ENCODE measurements at places on chromosomes 4 and X.
A peak's percentile ranks its signal among the peaks of the same experiment; 100 is the strongest.

DNA sequence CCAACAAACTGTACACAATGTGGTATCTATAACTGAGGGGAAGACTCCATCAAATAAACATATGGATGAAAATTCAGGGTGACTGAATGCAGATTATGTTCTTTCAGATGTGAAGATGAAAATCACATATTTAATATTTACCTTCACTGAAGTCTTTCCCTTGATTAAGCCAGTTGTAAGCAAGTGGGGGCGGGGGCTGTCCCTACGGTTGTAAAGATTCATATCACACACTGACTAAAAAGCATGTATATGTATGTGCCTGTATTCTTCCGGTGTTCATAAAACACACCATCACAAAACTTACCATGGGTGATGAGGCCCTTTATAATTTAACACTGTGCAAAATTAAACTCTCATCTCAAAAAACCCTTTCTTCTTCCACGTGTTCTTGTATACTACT, 1.3 kb downstream of the TAB3 start:
- DNase-seq: no peak

DNA sequence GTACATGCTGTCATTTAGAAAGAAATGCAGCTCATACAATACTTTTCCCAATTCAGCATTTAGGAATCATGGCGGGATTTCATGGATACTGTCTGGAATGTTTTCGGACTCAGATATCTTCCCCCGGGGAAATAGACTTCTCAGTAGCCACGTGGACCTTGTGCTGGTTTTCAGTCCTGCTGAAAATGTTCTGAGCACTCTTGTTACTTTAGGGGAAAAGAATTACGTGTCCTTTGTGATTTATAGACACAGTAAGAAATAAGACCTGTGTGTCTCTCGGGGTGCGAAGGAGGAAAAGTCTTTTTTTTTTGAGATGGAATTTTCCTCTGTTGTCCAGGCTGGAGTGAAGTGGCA, 3.8 kb downstream of the CD99 start:
- DNase-seq: no peak

GRCh38 chr4:150723727-150724411, 141.9 kb downstream of the MAB21L2 start:
- DNase-seq: no peak

DNA sequence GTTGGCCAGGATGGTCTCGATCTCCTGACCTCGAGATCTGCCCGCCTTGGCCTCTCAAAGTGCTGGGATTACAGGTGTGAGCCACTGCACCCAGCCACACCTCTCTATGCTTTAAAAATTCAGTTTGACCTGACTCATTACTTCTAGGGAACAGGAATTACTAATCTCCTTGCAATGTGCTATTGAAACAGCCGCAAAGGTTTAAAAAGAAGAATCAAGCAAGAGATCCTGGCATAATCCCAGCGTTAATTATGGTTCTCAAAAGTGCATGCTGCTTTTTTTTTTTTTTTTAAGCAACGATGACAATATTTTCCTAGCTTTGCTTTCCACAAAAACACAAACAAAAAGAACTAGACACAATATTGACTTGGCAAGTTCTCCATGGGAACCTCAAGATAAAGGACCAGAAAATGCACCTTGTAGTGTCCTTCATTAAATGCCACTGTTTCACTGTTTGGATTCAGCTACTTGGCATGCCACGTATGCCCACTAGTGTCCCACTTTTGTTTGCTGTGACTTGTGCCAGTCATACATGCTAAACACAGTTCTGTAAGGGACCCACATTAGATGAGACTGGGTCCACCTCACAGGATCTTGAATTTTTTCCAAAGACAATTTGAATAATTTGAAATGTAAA, 112.6 kb upstream of the PPARGC1A start:
- no peak for DNase-seq

GRCh38 chr4:166315721-166316467, 442.9 kb downstream of the TLL1 start:
- no peak for DNase-seq

DNA sequence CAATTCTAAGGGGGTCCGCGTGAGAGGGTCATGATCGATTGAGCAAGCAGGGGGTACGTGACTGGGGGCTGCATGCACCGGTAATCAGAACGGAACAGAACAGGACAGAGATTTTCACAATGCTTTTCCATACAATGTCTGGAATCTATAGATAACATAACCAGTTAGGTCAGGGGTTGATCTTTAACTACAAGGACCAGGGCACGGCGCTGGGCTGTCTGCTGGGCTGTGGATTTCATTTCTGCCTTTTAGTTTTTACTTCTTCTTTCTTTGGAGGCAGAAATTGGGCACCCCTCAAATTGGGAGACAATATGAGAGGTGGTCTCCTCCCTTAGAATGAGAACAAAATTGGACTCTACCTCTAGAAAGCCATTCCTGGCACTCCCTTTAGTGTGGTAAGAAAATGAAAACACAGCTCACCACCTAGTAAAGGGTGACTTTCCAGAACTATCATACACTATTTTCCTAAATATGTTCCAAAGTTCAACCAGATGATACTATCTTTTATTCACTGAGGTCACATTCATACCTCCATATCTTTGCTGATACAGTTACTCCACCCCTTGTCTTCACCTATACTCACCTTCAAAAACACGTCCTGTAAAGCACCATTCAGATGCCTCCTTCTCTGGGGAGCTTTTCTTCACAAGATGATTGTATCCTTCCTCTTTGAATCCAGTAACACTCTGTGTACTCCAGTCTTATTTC, 1058.3 kb upstream of the SLIT2 start:
- no peak for DNase-seq

GRCh38 chr4:75584067-75584466, 28.2 kb downstream of the ODAPH start:
- no peak for DNase-seq

DNA sequence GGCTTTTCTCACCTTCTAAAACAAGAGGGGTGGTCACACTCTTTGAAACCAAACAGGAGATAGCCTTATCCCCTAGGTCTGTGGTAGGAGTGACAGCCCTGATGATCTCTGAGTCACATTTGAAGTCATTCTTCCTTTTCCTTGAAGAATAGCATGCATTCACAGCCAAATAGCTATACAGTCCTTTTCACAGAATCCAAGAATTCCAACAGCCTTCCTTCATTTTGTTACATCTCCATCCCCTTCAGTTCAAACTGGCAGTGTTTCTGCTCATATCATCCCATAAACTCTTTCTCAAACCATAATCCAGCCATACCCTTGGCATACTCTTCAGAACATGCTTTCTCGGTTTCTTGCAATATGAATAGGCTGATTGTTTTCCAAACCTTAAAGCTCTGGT, 33.3 kb upstream of the TMEM184C start:
- DNase-seq: no peak

GRCh38 chr4:76688619-76689144, 209.3 kb downstream of the SOWAHB start:
- DNase-seq: no peak

DNA sequence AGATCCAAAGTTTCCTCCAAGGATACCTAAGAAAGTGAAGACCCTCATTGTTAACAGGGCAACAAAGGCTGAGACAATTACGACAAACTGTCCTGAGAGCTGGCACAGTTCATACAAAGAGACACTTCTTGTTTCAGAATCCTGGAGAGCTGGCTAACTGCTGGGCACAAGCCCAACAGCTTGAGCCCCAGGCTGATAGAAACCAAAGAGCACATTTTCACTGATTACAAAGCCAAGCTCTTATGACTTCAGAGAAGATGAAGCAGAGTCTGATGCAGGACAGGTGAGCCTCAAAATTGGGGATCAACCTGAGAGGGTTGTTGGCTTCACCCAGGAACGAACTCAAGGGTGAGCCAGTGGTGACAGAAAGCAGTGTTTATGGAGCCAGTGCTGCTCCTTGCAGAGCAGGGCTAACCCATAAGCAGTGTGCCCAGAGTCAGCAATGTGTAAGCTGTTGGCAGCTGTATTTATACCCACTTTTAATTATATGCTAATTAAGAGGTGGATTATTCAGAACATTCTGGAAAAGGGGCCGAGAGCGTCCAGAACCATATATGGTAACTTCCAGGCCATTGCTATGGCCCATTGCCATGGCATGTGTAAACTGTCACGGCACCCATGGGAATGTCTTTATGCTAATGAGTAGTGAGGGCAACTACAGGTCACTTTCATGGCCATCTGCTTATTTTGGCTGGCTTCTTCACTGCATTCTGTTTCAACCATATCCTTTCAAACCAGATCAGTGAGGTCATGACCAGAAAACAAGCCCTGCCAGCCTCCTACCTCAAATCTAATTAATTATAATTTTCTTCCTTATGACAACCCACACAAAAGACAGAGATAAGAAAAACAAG, 183.7 kb downstream of the EVC2 start:
- DNase-seq: no peak

DNA sequence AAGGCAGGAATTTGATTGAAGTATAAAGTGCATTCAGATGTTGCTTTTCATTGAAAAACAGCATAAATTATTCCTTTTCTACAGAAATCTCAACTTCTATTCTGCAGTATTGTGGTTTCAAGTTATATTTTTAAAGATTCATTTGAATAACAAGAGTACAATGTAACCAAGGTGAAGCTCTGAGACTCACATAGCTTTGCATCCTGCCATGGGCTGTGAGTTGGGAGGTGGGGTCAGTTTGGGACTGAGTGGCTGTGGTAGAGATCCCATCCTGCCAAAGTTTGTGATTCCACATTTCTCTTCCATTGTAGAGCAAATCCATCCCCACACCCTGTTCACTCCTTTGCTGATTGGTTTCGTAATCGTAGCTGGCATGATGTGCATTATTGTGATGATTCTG, 69.2 kb downstream of the KIT start:
- DNase-seq: no peak

GRCh38 chr4:80077639-80078038, 4.6 kb upstream of the ANTXR2 start:
- DNase-seq: no peak

DNA sequence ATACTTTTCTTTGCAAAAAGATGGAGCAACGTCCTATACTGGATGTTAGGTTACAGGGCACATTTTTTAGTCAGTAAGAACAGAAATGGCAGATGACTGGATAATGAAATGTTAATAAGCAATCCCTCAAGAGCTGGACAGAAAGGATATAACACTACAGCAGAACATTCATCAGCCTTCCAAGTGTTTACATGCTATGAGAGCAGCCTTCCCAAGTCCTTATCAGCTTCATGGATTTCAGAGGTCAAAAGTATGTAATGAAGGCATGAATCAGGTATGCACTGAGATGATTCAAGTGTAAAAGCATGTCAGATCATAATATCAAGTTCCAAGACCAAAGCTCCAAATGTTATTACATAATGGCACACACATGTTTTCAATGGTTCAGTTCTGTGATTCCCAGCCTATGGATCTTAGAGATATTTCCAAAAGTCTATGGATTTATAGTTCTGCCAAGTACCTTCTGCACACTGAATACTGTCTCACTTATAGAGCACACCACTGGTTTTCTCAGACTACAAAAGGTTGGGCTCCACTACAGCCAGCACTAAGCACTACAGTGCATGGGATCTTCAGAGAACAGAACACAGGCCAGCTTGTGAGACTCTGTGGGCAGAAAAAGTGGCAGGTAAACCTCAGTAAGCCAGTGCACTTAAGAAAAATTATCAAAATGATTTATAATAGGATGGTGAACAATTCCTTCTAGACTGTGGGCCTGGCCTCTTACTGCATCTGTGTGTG, 49.2 kb downstream of the GPC4 start:
- DNase-seq: no peak

- DNase-seq: no peak
Measured at GRCh38 chrX:154712781-154713740, 37.8 kb downstream of the GAB3 start.

DNA sequence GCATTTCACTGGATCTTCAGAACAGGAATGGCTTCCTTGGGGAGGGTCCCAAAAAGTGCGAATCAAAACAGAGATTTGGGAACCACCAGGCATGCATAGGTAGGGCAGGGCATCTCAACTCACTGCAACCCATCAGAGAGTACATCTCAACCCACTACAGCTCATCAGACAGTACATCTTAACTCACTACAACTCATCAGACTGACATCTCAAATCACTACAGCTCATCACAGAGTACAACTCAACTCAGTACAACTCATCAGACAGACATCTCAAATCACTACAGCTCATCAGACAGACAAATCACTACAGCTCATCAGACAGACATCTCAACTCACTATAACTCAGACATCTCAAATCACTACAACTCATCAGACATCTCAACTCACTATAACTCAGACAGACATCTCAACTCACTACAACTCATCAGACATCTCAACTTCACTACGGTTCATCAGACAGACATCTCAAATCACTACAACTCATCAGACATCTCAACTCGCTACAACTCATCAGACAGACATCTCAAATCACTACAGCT, 47.5 kb upstream of the CLDN34 start:
- no peak for DNase-seq

GRCh38 chrX:153820601-153821000, 9.7 kb downstream of the PDZD4 start:
- peak; percentile 41 for DNase-seq

DNA sequence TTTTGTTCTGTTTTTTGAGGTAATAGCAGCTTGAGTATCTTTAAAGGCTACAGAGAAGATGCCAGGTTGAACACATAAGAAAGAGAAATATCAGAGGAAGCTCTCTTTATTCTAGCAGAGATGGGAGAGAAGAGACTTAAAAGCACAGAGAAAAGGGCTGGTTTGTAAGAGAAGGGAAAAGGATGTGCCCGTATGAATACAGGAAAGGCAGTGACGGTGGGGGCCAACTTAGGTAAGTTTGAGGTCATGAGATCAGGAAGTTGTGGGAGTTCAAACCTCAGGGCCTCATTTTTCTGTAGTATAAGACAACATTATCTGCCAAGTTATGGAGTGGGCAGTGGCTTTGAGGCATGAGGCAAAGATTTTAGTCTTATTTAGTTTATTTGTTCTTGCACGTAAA, 121.3 kb upstream of the S100G start:
- DNase-seq: no peak
